ENCODE measurements at places on chromosomes 3 and 15. TPM values are rescaled to one million over a fixed set of nuclear protein-coding genes. Genes with fewer than 3 reads are reported as not detected.

- DNase-seq, result no peak
Measured at GRCh38 chr15:62026487-62027262, 33.6 kb downstream of the VPS13C start.

ZPLD1 gene
- not detected for polyA plus RNA-seq

CTXN2 gene
- not detected for polyA plus RNA-seq

KNG1 gene
- not detected for polyA plus RNA-seq

DNA sequence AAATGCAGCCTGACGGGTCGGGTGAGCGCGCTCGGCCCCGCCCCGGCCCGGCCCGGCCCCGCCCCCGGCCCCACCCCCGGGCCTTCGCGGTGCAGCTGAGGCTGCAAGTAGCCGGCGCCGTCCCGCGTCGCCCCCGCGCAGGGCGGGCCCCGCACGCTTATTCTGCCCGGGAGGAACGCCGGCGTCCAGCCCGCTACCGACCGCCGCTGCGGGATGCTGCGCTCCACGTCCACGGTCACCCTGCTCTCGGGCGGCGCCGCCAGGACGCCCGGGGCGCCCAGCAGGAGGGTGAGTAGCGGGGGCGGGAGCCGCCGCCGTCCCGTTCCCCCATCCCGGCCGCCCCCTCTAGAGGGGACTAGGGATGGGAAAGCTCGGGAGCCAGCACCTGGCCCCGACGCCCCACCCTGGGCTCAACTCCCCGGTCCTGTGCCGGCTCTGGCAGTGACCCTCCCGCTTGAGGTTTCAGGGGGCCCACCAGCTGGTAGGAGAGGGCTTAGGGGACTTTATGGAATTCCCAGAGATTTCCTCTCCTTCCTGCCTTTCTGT lies at the start of gene MYZAP:
Gene MYZAP (plus strand): TSS at position 83 of the 546 bp plus-strand sequence. CDS start 131 bp downstream, at position 214.
- peak; percentile 68 for DNase-seq

DNA sequence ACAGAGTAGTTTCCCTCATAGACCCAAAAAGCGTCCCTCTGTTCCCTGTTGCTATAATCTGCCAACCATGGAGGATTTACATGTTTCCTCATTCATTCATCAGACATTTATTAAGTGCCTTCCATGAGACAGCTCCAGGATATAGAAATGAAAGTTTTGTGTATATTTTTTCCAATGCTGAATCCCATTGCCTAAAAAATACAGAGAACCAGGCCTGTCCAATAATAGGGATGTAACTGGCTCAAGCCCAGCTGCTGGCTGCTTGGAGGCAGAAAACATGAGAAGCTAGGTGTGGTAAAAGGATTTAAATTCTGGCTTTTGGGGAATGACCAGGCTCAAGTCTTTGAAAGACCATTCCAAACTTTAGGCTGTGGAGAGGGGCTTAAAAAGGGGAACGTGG lies 41.5 kb downstream of the RARB start:
- no peak for DNase-seq
